Lower leg skin (tissue), 4 donors: ENCODE measurements at places on chromosomes 7 and 10. TPM values are rescaled to one million over a fixed set of nuclear protein-coding genes. Genes with fewer than 3 reads are reported as not detected.

The CYP26A1 gene
- total RNA-seq: 0.10 TPM

The EVX1 gene
- total RNA-seq: not detected

The CACNA2D1 gene
- 12.8 TPM for total RNA-seq

The CCDC71L gene
- 7.3 TPM for total RNA-seq

The EPHA1 gene
- 94.5 TPM for total RNA-seq

The RNF32 gene
- total RNA-seq: 0.30 TPM

The UBTD1 gene
- total RNA-seq: 60.6 TPM

The FBXL13 gene
- 1.5 TPM for total RNA-seq

The TMEM236 gene
- 0.88 TPM for total RNA-seq

The HGF gene
- 1.4 TPM for total RNA-seq

The VWDE gene
- total RNA-seq: 0.19 TPM

The H2BK1 gene
- total RNA-seq: not detected

The LAMB1 gene
- 46.3 TPM for total RNA-seq

The TMEM184A gene
- total RNA-seq: 177 TPM

The DTX2 gene
- total RNA-seq: 103 TPM

The AQP1 gene
- 67.7 TPM for total RNA-seq

The NRP1 gene
- 22.2 TPM for total RNA-seq

The MBLAC1 gene
- total RNA-seq: 8.7 TPM

The HIPK2 gene
- total RNA-seq: 12.1 TPM

The CFAP70 gene
- 1.7 TPM for total RNA-seq

The SNCG gene
- total RNA-seq: 29.2 TPM

The CDC14C gene
- total RNA-seq: not detected

The MYL7 gene
- total RNA-seq: not detected

The YAE1 gene
- 18.4 TPM for total RNA-seq

The CPA4 gene
- 44.4 TPM for total RNA-seq

The MKI67 gene
- total RNA-seq: 9.1 TPM

The CDHR3 gene
- total RNA-seq: 4.2 TPM

The LRRC4 gene
- total RNA-seq: 0.32 TPM

The NEBL gene
- 100 TPM for total RNA-seq

The CUZD1 gene
- total RNA-seq: 0.49 TPM

The ZNF92 gene
- 5.4 TPM for total RNA-seq

The ANK3 gene
- 81.2 TPM for total RNA-seq

The SORCS1 gene
- 5.3 TPM for total RNA-seq

The CFAP69 gene
- 3.5 TPM for total RNA-seq

The ZNF365 gene
- 1.8 TPM for total RNA-seq

The SLC13A1 gene
- not detected for total RNA-seq

The HELLS gene
- total RNA-seq: 9.5 TPM

The JAKMIP3 gene
- 0.47 TPM for total RNA-seq

The EGFR gene
- 224 TPM for total RNA-seq

The KIF11 gene
- 3.1 TPM for total RNA-seq

The MAGI2 gene
- total RNA-seq: 2.6 TPM
